ENCODE measurements at places on chromosomes 7 and 10. TPM values are rescaled to one million over a fixed set of nuclear protein-coding genes. Genes with fewer than 3 reads are reported as not detected.

Gene NUTM2E
- total RNA-seq, result not detected

Gene PCLO
- total RNA-seq, result 2.7 TPM

DNA sequence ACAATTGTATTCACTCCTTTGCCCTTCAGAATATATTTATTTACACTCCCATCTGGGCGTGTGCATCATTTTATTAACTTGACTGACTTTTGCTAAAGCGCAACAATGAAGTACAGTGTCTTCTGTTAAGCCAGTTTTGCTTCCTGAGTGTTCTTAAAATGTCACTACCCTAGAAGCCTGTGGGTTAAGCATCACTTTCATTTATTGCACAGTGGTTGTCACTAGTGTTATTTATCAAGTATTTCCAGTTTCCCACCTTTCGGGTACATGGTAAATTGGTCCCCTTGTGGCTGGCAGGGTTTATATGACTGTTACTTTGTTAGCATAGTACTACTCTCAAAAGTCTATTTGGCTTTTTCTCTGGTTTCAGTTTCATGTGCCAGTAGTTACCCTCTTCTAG lies 3.3 kb downstream of the HILPDA start:
- no peak for DNase-seq

Gene SFRP4
- total RNA-seq, result 3.0 TPM

DNA sequence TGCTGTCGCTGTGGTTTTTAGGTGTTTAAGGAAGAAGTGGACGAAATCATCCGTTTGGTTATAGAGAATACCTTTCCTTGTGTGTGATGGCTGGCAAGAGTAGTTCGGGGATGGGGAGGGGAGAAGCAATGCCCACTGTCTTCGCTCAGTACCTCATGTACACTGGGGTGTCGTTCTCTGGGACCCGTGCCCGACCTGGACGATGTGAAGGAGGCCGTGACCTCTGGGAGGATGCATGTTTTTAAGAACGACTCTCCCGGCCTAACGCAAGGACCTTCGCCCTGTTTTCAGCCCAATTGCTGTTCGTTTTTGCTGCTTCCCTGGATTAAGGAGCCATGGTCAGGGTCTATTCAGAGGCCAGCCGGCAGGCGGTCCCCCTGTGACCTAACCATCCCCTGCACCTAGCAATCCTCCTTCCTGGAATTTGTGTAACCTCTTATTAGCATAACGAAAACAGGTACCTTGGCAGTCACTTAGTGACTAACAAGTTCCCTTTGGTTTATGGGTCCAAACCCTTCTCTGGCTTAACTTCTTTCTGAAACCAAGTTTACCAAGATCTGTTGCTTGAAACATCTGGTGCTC lies 1.3 kb downstream of the NFE2L3 start:
- no peak for DNase-seq

GRCh38 chr7:8178353-8178752 lies 83.6 kb downstream of the ICA1 start:
- DNase-seq, result no peak
